ENCODE measurements at places on chromosomes 6 and 20.

DNA sequence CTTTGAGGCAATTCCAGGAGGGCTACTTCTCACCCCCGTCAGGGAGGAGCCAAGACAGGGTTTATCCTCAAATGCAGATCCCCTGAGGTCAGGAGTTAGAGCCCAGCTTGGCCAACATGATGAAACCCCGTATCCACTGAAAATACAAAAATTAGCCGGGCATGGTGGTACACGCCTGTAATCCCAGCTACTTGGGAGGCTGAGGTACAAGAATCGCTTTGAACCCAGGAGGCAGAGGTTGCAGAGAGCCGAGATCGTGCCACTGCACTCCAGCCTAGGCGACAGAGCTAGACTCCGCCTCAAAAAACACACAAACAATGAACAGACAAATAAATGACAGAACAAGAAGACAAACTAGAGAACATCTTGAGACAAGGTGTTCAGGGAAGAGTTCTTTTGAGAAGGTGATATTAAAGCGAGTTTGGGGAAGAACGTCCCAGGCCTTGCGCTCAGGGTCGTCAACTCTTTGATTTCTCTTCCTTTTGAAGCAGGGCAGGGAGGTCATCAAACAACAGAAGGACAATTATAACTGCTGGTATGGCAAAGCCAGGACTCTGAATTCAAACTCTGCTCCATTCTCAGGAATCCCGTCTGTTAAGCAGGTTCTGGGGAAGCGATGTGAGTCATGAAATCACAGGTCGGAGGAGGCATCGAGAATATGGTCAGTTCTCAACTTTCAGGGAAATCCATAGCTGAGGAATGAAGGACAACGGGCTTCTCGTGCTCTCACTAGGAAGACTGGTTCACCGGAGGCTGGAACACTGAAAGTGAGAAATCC is 1.4 kb upstream of the RALY start:
- no peak for DNase-seq

GRCh38 chr20:35283441-35284266 is 918 bp downstream of the EIF6 start:
- no peak for DNase-seq

GRCh38 chr20:44848254-44849015 is 37.1 kb upstream of the YWHAB start:
- DNase-seq, result no peak

DNA sequence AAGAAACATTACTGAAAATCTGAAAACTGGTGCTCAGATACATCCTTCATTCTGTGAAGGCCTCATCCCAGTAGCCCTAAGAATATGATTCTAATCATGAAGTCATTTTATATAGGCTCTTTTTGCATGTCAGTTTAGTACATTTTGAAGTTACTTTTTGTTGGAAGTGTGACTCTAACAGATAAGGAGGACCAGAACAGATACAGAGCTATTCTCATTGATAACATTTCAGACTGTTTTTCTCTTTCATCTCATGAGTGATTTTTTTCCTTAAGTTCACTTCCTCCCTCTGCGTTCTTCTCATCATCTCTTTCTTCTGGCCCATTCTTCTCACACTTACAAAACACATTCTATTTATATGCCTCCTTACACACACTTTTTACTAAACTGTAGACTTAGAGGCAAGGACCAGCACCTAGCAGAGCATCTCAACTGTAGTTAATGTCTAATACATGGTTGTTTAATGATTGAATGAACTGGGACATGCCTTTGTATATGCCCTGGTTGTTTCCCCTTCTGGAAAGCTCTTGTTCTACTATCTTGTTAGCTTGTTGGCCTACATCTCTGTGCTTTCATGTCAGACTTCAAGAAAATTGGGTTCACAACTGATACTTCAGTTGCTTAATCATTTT is 8.7 kb downstream of the CTNNBL1 start:
- no peak for DNase-seq

DNA sequence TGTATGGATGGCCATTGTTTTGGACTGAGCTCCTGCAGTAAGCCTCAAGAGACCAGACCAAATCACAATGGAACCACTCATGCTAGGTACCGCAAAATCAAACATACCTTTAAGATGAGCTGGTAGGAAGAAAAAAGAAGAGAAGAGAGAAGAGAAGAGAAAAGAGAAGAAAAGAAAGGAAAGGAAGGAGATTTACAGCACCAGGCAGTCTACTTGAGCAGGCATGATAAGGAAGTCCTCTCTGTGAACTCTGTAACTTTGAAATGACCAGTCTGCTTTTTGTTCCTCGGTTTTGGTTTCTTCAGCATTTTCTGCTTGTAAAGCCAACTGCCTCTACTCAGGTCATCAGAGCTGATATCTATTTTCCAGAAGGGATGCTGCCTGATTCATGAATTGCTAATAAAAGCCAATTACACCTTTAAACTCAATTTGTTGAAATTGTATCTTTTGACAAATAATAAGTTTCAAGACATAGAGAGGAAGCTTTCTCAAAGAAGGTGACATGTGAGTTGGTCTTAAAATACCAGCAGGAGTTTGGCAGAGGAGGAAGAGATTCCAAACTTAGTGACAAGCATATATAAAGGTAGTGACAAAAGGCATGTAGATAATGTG is 134.3 kb downstream of the UNC5CL start:
- DNase-seq, result no peak

GRCh38 chr6:104829183-104829958 is 30.3 kb downstream of the HACE1 start:
- DNase-seq, result no peak

- DNase-seq, result no peak
Observed at GRCh38 chr6:13674533-13675190, 37.0 kb downstream of the RANBP9 start.

DNA sequence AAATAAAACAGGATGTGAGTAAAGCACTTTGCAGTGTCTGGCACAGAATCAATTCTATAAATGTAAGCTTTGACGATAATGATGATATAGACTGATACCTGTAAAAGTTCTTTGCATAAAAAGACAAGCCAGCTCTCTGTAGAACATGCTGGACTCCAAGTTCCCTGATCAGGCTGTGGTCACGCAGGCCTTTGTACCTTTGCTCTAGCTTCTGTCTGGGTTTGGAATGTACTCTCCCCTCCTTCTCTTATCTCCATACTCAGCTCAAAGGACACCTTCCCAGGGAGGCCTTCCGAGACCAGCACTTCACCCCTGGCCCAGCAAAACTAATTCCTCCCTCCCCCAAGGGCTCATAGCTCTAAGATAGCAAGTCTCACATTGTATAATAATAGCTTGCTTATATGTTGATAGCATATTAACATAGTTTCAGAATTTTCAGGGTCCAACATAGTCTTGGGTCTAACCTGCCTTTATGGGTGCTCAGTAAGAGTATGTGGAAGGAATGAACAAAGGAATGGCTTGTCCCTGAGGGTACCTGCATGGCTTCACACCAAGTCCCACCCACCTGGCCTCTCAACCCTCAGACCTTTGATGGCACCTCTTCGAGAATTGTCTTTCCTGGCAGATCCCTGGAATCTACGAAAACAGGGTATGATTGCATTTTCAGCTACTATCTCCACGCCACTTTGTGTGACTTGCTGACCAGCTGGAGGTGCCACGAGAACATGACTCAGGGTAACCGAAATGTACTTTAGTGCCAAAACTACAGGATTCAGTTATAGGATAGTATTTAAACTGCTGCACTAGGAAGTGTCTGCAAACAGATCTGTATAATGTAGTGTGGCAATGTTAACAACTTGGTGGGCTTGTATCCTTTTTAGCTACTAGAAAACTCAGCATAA is 41.7 kb upstream of the PIM1 start:
- DNase-seq, result no peak

DNA sequence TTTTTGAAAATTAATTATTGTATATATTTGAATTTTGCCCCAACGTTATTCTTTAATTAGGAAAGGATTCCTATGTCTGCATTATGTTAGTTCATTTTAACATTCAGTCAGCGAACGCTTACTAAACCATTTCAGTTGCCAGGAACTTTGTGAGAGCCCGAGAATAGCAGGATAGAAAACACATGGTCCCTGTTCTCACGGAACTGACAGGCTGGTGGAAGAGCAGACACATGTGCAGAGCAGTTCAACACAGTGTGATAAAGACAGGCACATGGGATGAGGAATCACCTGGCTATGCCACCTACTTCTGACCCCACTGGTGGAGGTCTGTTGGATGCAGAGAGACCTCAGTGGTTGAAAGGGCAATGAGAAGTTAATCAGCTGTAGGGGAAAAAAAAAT is 367.2 kb downstream of the EPM2A start:
- DNase-seq, result no peak

DNA sequence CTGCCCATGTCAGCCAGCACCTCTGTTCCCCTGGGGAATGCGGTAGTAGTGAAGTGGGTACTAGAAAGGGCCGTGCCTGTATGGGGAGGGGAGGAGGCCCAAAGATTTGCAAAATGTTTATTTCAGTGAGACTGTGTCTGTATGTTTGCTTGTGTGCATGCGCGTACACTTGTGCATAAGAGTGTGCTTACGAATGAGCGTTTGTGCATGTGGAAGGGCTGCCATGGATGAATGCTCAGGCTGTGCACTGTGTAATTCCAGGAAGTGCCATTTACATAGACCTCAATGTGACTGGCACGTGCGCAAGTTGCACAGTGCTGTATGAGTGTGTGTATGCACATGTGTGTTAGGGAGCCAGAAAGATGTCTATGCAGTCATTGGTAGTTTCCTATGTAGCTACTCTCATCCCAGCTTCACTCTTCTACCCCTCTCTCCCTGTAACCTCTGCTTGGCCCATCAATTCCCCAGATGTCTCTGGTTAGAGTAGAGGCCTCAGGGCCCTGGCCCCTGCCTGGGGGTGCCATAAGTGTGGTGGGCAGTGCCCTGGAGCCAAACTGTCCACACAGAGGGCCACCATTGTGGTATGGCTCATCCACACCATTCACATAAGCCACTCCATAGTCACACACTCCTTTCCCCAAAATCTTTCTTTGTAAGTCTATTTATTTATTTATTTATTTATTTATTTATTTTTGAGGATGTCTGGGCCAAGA is 26.8 kb upstream of the SLC22A7 start:
- DNase-seq, result no peak

DNA sequence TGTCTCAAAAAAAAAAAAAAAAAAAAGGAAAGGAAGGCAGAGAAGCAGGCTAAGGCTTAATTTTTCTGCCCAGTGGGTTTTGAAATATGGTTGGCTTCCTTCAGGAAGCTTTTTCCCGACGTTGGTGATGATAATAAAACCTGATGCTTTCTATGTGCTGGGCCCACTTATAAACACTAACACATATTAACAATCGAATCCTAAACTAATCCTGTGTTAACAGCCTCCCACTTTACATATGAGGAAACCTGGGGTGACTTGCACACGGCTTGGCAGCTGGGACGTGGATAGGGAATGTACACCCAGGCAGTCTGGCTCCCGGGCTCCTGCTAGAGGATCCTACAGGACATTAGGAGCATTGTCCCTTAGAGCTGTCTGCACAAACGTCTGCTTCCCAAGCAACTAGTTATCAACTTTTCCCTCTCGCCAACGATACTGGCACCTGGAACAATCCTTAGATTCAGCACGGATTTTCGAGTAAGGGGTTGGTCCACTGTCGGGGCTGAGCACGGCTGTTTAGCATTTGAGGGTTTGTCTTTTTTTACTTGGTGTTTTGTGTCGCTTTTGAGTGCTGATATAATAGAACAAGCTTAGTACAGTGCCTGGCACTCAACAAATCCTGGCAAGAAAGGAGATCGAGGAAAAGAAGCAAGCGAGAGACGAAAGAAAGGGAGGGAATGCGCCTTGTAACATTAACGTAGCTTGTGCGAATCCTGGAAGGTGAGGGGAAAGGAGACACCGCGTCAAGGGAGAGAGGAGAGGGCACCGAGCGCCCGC is 622 bp upstream of the KIZ start:
- no peak for DNase-seq

DNA sequence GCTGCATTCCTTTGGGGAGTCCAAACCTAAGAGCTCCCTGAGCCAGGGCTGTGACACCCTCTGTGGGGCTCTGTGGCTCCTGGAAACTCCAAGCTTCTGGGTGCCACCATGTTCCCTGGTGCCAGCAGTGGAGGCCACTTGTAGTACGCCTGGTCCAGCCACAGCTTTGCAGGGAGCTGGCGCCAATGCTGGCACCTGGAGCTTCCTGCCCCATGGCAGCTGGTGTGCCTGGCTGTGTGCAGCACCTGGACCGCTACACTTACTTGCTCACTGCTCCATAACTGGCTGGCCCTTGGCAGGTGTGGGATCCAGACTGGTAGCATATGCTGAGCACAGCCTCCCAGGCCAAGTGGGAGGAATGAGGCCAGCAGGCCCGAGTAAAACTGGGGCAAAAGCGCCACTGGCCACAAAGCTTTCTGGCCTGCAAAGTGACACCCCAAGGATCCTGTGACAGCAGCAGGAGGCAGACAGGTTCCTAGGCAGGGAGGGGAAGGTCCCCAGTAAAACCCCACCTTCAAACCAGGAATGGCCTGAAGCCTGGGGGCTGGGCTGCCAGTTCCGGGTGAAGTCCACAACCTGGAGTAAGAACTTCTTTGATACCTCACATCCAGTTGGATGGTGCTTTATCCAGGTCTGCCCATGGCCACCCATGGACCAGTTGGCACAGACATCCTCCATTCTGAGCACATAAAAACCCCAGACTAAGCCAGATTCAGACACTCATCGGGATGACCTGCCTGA is 461.0 kb downstream of the TBC1D32 start:
- DNase-seq, result no peak

DNA sequence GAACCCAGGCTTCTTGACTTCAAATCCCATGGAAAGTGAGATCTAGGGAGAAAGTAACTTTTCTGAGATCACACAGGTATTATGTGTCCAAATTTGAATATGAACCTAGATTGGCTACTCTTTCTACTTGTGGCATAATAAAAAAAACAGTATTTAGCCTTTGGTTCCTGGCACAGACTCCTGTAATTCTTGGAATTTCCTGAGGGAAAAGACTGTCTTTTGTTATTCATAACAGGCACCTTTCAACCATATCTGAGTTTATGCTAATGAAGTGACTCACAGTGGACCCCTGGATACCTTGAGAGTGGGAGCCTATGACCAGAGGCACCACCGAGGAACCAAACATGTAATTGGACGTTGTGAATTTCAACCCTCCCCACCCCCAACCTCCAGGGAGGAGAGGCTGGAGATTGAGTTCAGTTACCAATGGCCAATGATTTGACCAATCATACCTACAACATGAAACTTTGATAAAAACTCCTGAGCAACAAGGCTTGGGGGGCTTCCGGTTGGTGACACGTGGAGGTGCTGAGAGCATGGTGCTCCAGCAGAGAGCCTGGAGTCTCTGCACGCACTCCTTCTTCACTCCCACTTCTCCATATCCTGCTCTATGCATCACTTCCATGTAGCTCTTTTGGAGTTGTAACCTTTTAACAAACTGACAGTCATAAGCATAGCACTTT is 48.8 kb downstream of the LAMA4 start:
- no peak for DNase-seq

DNA sequence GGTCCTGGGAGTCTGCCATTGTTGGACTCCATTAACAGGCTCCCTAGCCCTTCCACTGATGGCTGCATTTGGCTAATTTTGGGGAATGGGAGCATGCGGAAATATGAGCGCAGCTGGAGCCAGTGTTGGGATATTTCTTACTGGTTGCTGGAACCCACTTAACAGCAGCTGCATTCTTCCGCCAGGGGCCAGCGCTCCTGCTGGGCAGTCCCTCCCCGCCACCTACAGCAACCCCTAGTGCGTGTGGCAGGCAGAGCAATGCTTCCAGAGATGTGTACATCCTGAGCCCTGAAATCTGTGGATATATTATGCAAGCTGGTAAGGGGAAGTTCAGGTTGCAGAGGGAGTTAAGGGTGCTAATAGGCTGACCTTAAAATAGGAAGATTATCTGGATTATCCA is 16.4 kb downstream of the CST8 start:
- DNase-seq, result no peak

All from stimulated activated CD8-positive, alpha-beta memory T cell treated with anti-CD3 and anti-CD28 coated beads, Interleukin-15, amount 100 ng/mL, for 1 hour (primary cell).